ENCODE measurements at places on chromosomes 11 and 22.

GRCh38 chr22:40107851-40108378 is 69.8 kb upstream of the TNRC6B start:
- no peak for DNase-seq

- no peak for DNase-seq
Observed at GRCh38 chr11:95095858-95096587, 6.4 kb downstream of the ENDOD1 start.

DNA sequence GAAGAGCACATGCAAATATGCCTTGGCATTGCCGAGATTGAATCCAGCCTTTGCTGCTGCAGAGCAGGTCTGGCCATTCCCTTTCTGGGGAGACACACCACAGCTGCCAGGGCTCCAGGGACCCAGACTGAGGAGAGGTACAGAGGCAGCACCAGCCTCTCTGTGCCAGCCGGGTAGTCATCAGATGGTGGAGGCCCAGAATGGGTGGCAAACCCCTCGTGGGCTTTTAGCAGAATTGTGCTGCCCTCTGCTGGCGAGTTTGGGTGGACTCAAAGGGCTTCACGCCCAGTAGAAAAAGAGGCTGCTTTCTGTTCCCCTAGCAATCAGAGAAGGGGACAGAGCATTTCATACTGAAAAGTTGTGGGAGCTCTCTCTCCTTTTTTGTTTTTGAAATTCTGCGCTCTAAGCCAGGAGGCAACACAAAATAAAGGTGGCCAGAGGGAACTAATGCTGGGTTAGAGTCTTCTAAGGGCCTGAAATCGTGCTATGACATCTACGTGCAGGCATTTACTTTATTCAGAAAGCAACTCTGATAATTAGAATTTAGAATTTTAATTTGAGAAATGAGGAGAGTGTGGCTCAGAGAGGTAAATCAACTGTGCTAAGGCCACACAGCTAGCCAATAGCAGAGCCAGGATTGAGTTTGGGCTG is 158.8 kb upstream of the NAV2 start:
- peak; percentile 5 for DNase-seq

DNA sequence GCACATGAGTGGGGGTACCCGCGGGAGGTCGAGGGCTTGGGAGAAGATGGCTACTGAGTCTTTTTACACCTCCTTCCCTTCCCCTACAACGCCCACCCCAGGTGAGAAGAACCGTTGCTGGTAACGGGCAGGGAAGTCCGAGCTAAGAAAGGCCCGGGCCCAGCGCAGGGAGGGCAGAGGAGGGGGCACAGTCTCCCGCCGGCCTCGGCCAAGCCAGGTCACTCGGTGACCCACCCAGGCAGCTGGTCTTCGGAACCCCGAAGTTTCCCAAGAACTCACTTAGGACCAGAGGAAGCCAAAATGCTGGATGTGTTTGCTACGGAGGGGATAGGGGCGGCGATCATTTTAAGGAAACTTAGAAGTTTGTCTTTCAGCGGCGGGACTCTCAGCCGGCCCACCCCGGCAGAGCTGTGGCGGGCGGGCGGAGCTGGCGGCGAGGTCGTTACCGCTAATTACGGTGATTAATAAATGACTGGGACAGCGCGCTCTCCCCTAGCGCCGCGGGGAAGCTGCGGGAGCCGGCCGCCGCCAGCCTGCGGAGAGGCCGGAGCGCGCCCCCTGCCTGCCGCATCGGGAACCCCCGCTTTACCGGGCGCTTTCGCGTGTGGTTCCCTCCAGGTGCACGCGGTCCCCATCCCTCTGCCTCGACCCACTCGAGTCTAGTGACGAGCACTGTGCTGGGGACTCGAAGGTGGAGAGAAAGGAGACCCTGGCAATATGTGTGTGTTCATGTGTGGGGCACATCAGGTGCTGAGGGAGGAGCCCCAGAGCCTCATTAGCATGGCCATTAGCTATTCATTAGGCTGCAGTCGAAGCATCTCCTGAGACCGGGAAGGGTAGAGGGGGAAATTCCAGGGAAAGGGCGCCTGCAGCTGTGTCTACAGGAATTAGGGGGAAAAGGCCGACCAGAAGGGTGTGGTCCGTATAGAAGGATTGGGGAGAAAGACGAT is 945 bp downstream of the ROBO3 start:
- no peak for DNase-seq

- no peak for DNase-seq
Observed at GRCh38 chr11:66343176-66343575, 1.7 kb downstream of the BRMS1 start.
